ENCODE measurements at places on chromosomes 2 and 18.

DNA sequence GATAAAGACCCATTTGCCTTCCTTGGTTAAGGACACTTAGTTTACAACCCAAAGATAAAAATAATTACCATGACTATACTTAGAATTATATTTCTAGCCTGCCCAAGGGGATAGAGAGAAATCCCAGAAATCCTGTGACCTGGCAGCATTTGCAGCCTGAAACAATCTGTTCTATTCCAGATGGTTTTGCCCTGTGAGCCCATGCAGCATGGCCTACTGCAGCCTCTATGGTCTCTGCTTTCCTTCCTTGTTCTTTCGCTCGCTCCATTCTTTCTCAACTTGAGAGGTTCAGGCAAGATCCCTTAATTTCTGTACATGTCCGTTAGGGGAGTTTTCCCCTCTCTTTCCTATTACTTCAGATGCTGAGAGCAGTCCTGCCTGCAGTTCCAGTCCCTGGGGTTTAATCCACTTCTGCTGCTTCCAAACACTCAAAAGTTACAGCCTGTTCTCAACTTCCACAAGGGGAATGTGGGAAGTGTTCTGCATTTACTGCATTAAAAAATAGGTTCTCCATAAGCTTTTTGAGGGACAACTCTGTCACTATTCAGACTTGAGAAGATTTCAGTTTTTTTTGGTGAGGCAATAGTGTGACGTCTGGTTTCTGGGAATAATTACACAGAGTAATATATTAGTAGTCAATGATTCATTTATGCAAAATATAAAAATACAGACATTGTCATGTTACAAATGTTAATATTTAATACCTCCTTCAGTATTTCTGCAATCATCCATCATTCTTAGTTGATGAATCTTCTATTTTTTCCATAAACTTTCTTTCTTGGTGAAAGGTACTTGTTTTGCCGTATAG is 80.3 kb downstream of the CDCA7 start:
- no peak for DNase-seq

GRCh38 chr2:239942090-239942489 is 83.1 kb downstream of the NDUFA10 start:
- no peak for DNase-seq

DNA sequence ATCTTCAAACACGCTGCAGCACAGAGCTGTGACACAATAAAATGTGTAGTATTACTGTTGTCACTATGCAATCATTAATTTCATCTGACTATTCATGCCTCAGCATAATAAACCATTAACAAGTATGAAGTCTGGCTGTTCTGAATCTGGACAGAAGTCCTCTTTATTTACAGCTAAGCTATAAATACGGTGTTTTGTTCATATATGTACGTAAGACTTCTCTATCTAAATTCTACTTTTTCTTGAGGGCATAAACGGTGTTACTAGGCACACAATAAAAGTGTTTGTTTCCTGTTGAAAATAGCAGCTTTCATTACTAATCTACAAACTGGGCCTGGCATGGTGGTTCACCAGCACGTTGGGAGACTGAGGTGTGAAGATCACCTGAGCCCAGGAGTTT is 443.8 kb downstream of the NCKAP5 start:
- no peak for DNase-seq

- no peak for DNase-seq
Measured at GRCh38 chr2:95021023-95021416, 4.5 kb upstream of the MAL start.

- no peak for DNase-seq
Measured at GRCh38 chr2:173427887-173428668, 73.4 kb downstream of the CDCA7 start.

- peak; percentile 78 for DNase-seq
Measured at GRCh38 chr18:54284981-54285785, 15.9 kb downstream of the POLI start.

DNA sequence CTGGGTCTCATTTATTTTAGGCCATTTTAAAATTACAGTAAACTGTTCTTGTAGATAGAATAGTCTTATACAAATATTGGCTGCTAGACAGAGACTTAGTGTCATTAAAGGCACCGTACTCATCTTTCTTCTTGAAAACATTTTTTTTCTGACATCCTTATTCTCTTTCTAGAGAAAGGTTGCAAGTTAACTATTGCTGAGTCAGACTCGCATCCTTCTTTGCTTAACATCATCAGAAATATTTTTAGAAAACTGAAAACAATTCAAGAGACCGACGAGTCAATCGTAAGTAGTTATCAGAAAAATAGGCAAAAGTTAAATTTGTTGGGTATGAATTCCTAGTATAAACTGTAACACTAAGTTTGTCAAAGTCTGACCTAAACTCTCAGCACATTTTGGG is 72.2 kb downstream of the HNMT start:
- no peak for DNase-seq

DNA sequence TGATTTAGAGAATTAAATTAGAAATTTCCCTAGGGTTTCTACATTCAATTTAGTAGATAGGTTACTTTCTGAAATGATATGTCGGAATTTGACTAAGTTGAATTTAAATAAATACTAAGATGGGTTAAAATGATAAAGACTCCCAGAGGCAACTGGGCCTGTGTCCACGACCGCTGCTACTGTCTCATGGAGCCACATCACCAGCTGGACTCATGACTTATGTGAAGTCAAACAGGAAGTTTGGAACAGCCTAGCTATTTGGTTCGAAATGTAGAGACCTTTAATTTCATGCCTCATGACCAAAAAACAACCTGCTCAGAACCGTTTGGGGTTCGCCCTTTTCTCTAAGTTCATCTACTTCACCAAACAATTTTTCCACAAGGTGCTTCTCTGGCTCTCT is 22.2 kb downstream of the GRHL1 start:
- no peak for DNase-seq

DNA sequence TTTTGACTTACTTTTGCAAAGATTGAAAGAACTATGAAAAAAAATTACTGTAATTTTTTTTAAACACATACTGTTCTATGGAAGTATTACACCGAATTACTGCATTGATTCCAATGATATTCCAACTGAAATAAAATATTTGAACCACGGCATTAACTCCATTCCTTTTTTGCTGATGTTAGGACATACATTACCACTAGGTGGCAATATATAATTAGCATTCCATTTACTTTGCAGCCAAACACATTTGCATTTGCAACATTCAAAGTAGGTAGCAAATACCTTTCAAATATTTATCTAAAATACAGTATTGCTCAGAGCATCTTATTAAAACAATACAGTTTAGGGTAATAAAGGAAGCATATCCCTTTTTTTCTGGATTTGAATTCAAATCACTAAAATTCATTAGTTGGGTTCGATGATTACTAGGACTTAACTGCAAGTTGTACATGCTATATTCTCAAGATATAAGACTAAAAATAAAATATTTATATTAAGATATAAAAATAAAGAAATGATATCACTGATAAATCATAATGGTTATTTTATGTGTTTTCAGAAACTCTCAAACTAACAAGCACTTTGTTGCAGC is 31.3 kb downstream of the LANCL1 start:
- no peak for DNase-seq

DNA sequence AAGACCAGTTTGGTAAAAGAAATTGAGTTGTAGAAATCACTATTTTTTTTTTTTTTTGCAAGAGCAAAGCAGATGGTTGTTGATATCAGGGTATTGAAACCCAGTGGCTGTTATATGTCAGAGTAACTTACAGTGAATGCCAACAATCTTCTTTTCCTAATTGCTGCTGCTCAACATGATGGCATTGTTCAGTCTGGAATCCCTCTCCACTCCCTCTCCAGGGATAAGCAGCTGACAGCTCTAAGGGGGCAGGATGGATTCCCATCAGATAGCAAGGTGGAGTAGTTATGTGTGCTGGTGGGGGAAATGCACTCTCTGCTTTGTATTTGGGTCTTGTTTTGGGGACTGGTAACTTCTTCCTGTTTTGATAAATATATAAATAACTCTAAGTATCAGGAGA is 200.0 kb downstream of the PIK3C3 start:
- DNase-seq = no peak

GRCh38 chr2:172429301-172429968 is 2.0 kb downstream of the ITGA6 start:
- DNase-seq = no peak
